ENCODE measurements at places on chromosomes 16 and 17. TPM values are rescaled to one million over a fixed set of nuclear protein-coding genes. Genes with fewer than 3 reads are reported as not detected.

- H3K4me1 ChIP-seq = peaks cover 65% of the 10 kb centered on the region
- peak overlapping the region; percentile 94 for H3K27ac ChIP-seq
- no peak for ATAC-seq
- no peaks in the 10 kb centered on the region for H3K36me3 ChIP-seq
- H3K4me3 ChIP-seq = peak overlapping the region; percentile 83
Measured at GRCh38 chr16:79264237-79265109, 336.1 kb downstream of the MAF start.

- H3K36me3 ChIP-seq = peaks cover 6% of the 10 kb centered on the region
- peak; percentile 18 for ATAC-seq
- peak overlapping the region; percentile 53 for H3K4me3 ChIP-seq
- H3K4me1 ChIP-seq = peaks cover 8% of the 10 kb centered on the region
Measured at GRCh38 chr17:491086-492021, 138.7 kb upstream of the RPH3AL start.

DNA sequence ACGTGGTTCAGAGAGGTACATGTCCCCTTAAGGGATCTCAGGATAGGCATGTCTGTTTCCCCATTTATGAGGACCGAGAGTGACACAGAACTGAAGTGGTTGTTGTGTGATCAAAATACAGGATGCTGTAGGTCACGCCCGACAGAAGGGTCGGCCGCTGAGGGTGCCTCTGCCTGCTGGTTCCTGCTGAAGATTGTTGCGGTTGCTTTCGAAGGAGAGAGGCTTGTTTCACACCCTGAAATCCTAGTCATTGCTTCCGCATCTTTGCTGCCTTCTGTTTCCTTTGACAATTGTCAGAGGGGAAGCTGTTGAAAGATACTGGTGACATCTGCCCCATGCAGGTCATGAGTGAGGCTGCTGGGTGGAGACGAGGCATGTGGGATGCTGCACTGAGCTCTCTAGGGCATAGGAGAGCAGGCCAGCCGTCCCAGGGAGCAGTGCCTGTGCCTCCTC is 3.8 kb upstream of the NAT9 start:
- H3K36me3 ChIP-seq = peaks cover 21% of the 10 kb centered on the region
- peak; percentile 78 for ATAC-seq
- H3K27me3 ChIP-seq = no peaks in the 10 kb centered on the region
- H3K4me3 ChIP-seq = peak overlapping the region; percentile 100

- ATAC-seq = no peak
- H3K36me3 ChIP-seq = no peaks in the 10 kb centered on the region
- H3K27ac ChIP-seq = no peak overlapping the region
- H3K4me1 ChIP-seq = no peaks in the 10 kb centered on the region
- H3K4me3 ChIP-seq = no peak overlapping the region
Measured at GRCh38 chr17:19686400-19687090, 29.8 kb downstream of the SLC47A2 start.

DNA sequence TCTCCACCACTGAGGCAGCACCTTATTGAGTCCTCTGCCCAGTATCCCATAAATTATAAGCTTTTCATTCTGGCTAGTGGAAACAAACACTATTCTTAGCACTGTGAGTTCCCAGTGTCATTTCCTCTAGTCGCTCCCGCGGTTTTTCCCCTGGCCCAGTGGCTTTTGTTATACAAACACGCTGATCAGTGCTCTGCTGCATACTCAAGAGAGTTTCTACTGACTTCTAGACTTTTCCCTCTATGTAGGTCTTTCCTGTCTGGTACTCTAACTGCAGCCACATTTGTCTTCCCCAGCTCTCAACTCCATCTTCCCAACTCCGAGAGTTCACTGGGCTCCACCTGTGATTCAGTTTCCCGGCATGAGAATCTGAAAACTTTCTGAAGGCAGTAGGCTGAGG is 556.6 kb upstream of the SALL1 start:
- ATAC-seq = no peak
- no peaks in the 10 kb centered on the region for H3K4me1 ChIP-seq
- H3K27ac ChIP-seq = no peak overlapping the region
- H3K4me3 ChIP-seq = no peak overlapping the region
- H3K27me3 ChIP-seq = no peaks in the 10 kb centered on the region
- no peaks in the 10 kb centered on the region for H3K36me3 ChIP-seq

DNA sequence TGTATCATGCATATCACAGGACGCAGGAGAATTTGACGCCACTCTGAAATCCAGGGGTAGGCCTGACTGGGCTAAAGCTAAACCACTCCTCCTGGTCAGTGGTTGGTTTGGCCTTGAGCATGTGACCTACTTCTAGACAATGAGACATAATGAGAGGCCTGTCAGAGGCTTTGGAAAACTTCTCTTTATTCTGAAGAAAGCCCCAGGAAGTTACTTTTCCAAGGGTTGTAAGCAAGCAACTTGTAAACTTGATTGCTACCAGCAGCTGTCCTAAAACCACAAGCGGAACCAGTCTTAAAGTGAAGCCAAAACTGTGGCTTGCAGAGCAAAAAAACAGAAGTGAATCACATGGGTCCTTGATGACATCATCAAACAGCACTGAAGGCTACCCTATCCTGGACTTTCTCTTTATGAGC is 138.2 kb upstream of the COX10 start:
- H3K36me3 ChIP-seq = no peaks in the 10 kb centered on the region
- ATAC-seq = no peak
- H3K27me3 ChIP-seq = no peaks in the 10 kb centered on the region
- H3K4me3 ChIP-seq = no peak overlapping the region
- H3K4me1 ChIP-seq = no peaks in the 10 kb centered on the region
- no peak overlapping the region for H3K27ac ChIP-seq

GRCh38 chr16:63447121-63447520 is 1410.9 kb upstream of the CDH8 start:
- H3K36me3 ChIP-seq = no peaks in the 10 kb centered on the region
- no peak overlapping the region for H3K4me3 ChIP-seq
- no peak overlapping the region for H3K27ac ChIP-seq
- no peaks in the 10 kb centered on the region for H3K4me1 ChIP-seq
- ATAC-seq = no peak

GRCh38 chr17:29251184-29251583 is 4.5 kb downstream of the CRYBA1 start:
- no peak for ATAC-seq
- H3K36me3 ChIP-seq = peaks cover 30% of the 10 kb centered on the region
- H3K4me3 ChIP-seq = no peak overlapping the region

- ATAC-seq = peak; percentile 46
- H3K4me3 ChIP-seq = no peak overlapping the region
- peaks cover under 1% of the 10 kb centered on the region for H3K27me3 ChIP-seq
- no peak overlapping the region for H3K27ac ChIP-seq
- no peaks in the 10 kb centered on the region for H3K36me3 ChIP-seq
Measured at GRCh38 chr16:71492786-71493185, 3.7 kb upstream of the ZNF19 start.

DNA sequence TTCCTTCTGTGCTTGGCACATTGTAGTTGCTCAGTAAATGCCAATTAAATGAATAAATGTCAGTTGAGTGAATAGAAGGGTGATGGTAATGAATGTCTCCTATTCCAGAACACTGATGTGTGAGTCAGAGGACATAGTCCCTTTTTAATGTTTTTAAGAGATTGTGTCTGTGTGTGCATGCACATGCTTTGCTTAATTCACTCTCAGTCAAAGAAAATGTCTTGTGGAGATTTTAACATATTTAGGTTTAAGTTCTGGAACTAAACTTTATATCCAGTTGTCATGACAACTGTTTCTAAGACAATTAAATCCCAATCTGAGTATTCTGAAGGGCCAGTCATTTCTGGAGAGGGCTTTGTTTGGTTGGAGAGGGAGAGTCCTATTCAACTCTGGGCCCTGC is 255.3 kb upstream of the CDH11 start:
- H3K4me3 ChIP-seq = no peak overlapping the region
- H3K4me1 ChIP-seq = no peaks in the 10 kb centered on the region
- ATAC-seq = no peak
- no peak overlapping the region for H3K27ac ChIP-seq
- H3K36me3 ChIP-seq = no peaks in the 10 kb centered on the region

GRCh38 chr16:379183-379960 is 2.4 kb downstream of the PGAP6 start:
- peak overlapping the region; percentile 70 for H3K4me3 ChIP-seq
- ATAC-seq = no peak
- peak overlapping the region; percentile 78 for H3K27ac ChIP-seq
- H3K27me3 ChIP-seq = no peaks in the 10 kb centered on the region

- H3K36me3 ChIP-seq = no peaks in the 10 kb centered on the region
- H3K4me1 ChIP-seq = peaks cover 26% of the 10 kb centered on the region
- ATAC-seq = no peak
- H3K4me3 ChIP-seq = no peak overlapping the region
- H3K27ac ChIP-seq = peak overlapping the region; percentile 12
- H3K27me3 ChIP-seq = no peaks in the 10 kb centered on the region
Measured at GRCh38 chr16:67533024-67533560, 4.5 kb downstream of the RIPOR1 start.

The HOXB6 gene
- total RNA-seq = 0.39 TPM

The KRTAP4-2 gene
- total RNA-seq = not detected

The MRM3 gene
- 30.0 TPM for total RNA-seq

The PRAC2 gene
- not detected for total RNA-seq

The LGALS9B gene
- total RNA-seq = not detected

The GABARAP gene
- 239 TPM for total RNA-seq
